Activated naive CD4-positive, alpha-beta T cell treated with anti-CD3 and anti-CD28 coated beads, Interleukin-2, amount 50 U/mL, for 72 hours (primary cell): ENCODE measurements at places on chromosomes 2 and 18. TPM values are rescaled to one million over a fixed set of nuclear protein-coding genes. Genes with fewer than 3 reads are reported as not detected.

- DNase-seq = no peak
Measured at GRCh38 chr2:143123911-143124310, 5.3 kb upstream of the ARHGAP15 start.

DNA sequence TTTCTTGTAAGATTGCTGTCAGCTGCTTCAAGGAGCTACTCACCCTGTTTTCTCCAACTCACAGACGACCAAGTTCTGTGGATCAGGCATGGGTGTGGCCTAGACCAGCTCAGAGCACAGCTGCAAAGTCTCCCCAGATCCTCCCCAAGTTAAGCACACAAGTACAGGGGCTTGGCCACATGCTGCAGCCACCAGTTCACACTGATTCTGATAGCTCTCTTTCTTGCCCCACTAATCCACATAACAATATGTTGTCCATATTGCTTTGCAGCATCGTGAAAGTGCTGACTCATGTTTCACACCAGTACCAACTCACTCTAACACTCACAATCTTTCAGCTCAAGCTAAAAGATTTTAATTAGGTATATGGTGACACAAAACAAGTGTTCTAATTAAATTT lies 437.0 kb downstream of the PARD3B start:
- no peak for DNase-seq

The NYAP2 gene
- total RNA-seq = not detected

- no peak for DNase-seq
Measured at GRCh38 chr2:29519338-29519925, 402.0 kb downstream of the ALK start.

The SPC25 gene
- 50.5 TPM for total RNA-seq

The RGPD5 gene
- total RNA-seq = 22.5 TPM

The ZNF638 gene
- 126 TPM for total RNA-seq
